Lung microvascular endothelial cell (primary cell): ENCODE measurements at places on chromosomes 2 and 18.
A peak's percentile ranks its signal among the peaks of the same experiment; 100 is the strongest.

GRCh38 chr2:12424809-12425208 lies 291.9 kb upstream of the TRIB2 start:
- no peak for DNase-seq

GRCh38 chr18:76370686-76371085 lies 124.4 kb downstream of the ZNF516 start:
- DNase-seq: no peak

DNA sequence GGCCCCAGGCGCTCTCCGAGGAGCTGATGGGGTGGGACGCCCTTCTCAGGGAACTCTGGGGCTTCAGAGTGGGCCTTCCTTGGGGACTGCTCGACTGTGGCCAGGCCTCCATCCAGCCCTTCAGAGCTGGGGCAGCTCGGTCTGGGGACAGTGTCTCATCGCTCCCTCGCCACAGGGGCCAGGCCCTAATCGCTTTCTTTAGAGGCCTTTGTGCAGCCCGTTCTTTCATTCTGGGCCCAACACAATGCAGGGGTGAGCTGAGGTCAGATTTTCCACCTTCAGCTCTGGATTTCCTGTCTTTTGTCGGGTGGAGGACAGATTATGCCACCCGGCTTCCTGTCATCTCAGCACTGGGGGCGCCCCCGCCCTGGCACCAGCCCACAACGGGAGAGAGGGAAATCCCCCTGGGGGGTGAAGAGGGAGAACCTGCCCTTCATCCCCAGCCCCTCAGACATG lies 25.2 kb downstream of the MYCN start:
- DNase-seq: peak; percentile 28

DNA sequence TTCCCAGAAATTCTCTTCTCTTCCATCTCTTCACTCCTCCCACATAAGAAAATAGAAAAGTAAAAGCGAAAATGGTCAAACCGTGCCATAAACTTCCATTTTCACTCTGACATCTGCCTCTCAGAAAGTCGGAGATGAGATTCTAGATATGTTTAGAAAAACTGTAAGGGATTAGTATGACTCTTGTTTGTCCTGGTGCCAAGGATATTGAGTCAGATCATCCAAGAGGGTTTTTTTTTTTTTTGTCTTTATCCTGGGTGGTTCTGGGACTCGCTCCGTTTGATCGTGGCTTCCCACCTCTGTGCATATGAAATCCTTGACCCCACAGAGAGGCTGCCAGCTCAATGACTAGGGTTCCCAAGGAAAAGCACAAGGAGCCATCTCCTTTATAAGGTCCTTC lies 17.3 kb downstream of the EN1 start:
- no peak for DNase-seq

- DNase-seq: no peak
These were observed 14.4 kb upstream of the STON1 start for GRCh38 chr2:48515513-48515985.

DNA sequence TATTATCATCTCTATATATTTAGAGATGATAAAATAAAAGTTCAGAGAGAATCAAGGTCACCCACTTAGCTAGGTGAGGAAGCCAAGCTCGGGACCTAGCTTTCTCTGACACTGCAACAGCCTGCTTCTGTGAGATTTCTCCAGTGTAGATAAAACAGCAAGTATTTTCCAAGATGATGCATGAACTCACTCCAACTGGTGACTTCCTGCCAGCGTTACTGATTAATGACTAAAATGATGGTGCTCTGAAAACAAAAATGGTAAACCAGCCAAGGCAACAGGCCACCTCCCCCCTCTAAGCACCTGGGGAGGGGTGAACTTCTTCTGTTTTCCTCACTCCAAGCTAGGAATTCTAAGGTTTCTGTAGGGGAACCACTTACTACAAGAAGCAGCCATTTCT lies 510.2 kb upstream of the ID2 start:
- peak; percentile 20 for DNase-seq

GRCh38 chr2:70725505-70725904 lies 42.5 kb downstream of the ADD2 start:
- DNase-seq: no peak
